Activated CD4-positive, alpha-beta T cell treated with anti-CD3 and anti-CD28 coated beads for 48 hours (primary cell): ENCODE measurements at places on chromosomes 6 and 20.

GRCh38 chr6:34562861-34563512 lies 6.9 kb upstream of the SPDEF start:
- DNase-seq = no peak

- DNase-seq = no peak
Measured at GRCh38 chr6:77021778-77022177, 441.5 kb downstream of the HTR1B start.

DNA sequence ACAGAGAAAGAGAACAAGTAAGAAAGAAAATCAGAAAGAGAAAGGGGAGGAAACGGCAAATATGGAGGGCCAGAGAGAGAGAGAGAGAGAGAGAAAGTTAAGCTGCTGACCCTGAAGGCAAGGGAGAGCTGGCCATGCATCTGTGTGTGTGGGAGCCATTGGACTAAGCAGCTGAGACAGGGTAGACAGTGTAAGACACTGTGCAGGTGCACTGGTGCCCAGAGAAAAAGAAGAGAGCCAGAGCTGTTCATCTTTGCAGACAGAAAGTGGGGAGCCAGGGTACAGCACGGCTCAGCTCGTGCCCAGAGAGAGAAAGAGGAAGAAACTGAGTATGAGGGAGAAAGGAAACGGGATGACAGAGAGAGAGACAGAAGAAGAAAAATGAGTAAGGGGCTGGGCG lies 24.2 kb upstream of the ZNF318 start:
- DNase-seq = no peak

GRCh38 chr6:80457439-80457933 lies 351.0 kb downstream of the BCKDHB start:
- no peak for DNase-seq

DNA sequence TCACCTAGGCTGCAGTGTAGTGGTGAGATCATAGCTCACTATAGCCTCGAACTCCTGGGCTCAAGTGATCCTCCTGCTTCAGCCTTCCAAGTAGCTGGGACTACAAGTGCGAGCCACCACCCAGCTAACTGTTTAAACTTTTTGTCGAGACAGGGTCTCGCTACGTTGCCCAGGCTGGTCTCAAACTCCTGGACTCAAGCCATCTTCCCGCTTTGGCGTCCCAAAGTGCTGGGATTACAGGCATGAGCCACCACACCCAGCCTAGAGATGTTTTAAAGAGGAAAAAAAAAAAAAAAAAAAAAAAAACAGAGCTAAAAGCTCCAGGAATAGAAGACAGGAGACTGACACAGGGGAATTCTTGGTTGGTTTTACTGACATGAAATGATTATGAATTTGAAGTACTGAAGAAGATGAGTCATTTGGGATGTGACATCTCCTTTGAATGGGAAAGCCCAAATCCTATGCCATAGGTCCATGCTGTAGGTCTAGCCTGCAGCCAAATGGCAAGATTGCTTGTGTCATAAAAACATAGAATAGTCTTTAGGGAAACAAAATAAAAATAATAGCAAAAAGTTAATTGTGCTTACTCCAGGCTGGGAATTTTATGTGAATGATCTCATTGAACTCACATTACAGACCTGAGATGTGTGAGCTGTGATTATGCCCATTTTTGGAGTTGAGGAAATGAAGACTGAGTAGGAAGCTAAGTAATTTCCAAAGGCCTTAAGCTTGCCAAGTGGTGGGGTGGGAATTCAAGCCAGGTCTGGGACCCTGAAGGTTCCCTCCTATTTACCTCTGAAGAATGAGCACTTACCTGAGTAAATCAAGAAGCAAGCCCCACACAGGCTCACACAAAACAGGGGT lies 24.3 kb upstream of the NHSL1 start:
- no peak for DNase-seq

- DNase-seq = peak; percentile 79
Measured at GRCh38 chr20:57092112-57092899, 174.1 kb downstream of the BMP7 start.

- no peak for DNase-seq
Measured at GRCh38 chr20:52624281-52624680, 347.9 kb upstream of the TSHZ2 start.

DNA sequence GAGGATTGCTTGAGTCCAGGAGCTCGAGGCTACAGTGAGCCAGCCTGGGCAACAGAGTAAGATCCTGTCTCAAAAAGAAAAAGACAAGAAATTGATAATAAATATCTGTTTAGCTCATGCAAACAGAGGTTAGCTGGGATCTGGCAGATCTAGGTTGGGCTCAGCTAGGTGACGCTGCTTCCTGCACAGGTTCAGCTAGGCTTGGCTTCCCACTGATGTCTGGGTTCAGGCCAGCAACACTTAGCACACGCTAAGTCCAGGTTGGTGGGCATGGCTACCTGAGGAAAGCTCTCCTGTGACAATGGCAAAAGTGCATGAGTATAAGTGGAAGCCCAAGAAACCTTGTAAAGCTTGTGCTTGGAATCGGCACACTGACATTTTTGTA lies 48.7 kb downstream of the RIN2 start:
- DNase-seq = no peak

- no peak for DNase-seq
Measured at GRCh38 chr6:106169517-106169916, 83.4 kb downstream of the PRDM1 start.

DNA sequence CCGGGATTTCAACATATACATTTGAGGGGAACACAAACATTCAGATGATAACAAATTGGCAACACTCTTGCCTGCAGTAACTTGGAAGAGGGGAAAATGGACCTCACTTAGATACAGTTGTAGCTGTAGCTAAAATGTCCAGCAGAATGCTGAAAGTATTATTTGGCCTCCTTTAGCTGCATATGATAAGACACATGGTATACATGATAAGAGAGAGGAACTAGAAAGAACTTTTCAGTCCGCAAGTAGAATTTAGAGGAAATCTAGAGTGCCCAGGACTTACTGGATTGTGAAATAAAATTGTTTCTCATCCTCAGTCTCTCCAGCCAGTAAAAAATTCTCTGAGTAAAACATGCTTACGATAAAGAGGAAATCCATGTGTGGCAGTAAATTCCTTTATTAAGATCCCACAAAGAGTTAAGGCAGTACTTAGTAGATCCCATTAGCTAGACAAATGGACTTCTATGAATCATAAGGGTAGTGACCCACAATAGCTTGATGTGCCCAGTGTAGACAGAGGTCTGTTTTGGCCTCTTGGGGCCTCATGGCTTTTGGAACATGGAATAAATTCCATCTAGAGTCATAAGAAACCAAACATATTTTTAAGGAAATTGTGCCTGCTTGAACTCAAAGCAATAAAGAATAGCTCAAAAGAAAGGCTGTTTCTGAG lies 87.9 kb upstream of the RBM24 start:
- no peak for DNase-seq

DNA sequence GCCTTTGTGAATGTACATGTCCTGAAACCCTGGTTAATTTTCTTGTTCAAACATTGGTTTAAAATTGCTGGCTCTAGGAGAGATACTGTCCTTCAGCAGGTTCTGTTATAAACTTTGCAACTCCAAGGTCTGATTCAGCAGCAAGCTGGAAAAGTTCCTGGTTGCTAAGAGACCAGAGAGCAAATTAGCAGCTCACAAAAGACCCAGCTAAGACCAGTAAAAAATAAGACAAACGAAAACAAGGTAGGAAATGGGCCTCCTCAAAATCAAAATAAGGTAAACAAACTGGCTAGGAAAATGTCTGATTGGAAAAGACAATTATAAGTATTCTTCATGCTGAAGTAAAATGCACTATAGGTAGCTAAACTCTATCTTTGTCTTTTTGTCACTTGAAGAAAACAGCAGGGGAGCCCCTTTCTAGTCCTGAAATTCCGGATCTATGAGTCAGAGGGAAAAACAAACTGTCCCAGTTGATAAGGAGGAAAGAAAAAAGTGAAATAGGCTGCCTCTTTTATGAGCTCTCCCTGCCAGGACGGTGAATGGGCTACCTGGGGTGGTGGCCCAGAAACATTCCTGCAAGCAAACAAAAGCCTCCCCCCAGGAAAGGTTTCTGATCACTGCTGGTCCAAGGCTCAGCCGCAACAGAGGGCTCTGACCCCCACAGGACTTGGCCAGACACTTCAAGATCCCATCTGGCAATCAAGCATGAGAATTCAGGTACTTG lies 41.6 kb downstream of the UNC5CL start:
- no peak for DNase-seq

DNA sequence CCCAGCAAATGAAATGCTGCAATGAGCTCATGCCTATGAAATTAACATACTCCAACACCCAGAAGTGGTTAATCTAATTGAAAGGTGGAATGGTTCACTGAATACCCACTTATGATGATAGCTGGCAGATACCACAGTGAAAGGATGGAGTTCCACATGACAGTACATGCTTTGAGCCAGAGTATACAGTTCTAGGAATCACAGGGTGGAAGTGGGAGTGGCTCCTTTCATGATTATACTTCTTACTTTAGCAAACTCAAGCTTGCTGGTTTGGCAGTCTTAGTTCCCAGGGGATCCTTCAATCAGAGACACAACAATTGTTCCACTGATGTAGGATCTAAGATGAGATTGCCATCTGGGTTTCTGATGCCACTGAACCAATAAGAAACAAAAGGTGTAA lies 21.5 kb downstream of the CD164 start:
- DNase-seq = no peak

DNA sequence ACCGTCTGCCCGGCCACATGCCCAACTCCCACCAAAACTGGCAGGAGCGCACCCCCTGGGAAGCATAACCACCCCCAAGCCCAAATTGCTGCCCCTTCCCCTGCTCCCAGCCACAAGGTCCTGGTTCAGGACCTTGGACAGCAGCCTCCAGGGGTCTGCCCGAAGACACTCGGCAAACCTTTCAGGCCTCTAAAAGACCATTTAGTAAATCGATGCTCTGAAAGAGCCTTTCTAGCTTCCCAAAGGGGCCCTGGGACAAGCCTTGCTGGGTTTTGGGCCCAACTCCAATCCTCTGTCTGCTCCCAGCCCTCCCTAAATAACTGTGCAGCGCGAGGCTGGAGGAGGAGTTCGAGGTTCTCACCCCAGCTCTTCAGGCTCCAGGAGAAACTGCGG lies 30.5 kb downstream of the GRM4 start:
- peak; percentile 14 for DNase-seq

DNA sequence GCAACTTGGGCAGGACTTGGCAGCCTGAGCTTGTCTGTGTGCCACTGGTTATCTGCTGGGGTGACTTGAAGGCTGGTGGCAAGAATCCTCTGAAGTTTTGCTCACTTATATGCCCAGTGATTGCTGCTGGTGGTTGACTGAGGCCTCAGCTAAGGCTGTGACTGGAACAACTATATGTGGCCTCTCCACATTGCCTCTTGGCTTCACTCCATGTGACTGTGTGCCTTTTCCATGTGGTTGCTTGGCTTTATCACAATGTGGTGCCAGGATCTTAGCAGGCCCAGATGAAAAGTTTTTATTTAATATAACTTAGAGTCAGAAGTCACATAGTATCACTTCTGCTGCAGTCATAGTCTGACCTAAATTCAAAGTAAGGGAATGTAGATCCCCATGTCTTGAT lies 104.5 kb downstream of the ADAT2 start:
- DNase-seq = no peak

GRCh38 chr20:1888796-1889463 lies 6.3 kb upstream of the SIRPA start:
- DNase-seq = no peak

GRCh38 chr20:62367136-62367632 lies at the start of gene LAMA5:
LAMA5 (minus strand) TSS chr20:62367312; CDS start chr20:62367245, 67 bp downstream.
- DNase-seq = no peak

GRCh38 chr20:16520154-16520553 lies 53.1 kb downstream of the KIF16B start:
- no peak for DNase-seq

DNA sequence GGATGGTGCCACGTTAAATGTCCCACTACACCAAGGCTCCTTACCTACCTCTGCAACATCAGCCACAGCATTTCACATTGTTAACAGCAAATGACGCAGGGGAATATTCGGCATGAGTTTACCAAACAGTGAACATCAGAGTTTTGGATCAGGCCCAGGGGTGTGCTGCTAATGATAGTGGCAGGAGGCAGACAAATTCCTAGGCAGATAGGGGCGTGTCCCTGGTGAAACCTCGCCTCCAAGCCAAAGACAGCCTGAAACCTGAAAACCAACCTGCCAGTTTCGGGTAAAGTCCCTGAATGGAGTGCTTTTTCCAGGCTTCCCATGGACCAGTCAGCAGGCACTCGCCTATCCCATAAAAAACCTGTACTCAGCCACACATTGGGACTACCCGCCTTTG lies 133.6 kb downstream of the SH3BGRL2 start:
- DNase-seq = no peak

- no peak for DNase-seq
Measured at GRCh38 chr6:13419422-13420195, 67.8 kb downstream of the GFOD1 start.

DNA sequence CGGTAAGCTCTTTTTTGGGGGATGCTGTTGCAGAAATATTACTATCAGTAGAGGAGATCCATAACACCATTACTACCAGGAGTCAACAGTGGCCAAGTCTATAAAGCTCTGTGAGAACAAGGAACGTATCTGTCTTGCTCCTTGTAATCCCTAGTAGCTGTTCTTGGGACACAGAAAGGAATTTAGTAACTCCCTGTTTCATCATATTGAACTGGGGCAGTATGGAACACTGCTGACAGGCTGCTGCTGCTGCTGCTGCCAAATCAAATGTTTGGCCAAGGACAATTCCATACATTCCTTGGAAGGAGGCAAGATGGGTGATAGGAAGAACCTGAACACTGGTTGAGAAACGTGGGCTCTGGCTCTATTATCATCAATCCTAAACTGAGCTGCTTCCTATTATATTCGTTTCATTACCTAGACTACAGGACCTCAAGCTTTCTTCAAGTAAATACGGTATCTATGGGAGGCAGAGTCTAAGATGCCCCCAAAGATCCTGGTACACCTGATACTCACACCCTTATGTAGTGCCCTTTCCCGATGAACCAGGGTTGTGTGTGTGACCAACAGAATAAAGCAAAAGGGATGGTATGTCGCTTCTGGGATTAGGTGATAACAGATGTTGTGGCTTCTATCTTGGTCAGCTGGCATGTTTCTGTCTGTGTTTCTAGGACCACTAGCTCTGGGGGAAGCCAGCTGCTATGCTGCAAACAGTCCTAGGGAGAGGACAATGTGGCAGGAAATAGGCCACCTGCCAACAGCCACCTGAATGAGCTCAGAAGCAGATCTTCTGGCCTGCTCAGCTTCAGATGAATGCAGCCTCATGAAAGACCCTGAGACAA lies 39.5 kb downstream of the ELOVL5 start:
- DNase-seq = no peak
